CD8-positive, alpha-beta memory T cell (primary cell): ENCODE measurements at places on chromosomes 7 and 10. TPM values are rescaled to one million over a fixed set of nuclear protein-coding genes. Genes with fewer than 3 reads are reported as not detected.

Gene CFAP43
- 0.07 TPM for total RNA-seq

Gene ARL5B
- total RNA-seq = 9.0 TPM

Gene TEX36
- not detected for total RNA-seq

Gene DMTF1
- 68.2 TPM for total RNA-seq

Gene UCN3
- total RNA-seq = not detected

- DNase-seq = no peak
Observed at GRCh38 chr7:46507560-46507959, 586.5 kb upstream of the IGFBP3 start.

- DNase-seq = no peak
Observed at GRCh38 chr10:123287594-123288247, 133.5 kb downstream of the BUB3 start.

GRCh38 chr7:90520484-90520883, 51.0 kb downstream of the PTTG1IP2 start:
- no peak for DNase-seq

DNA sequence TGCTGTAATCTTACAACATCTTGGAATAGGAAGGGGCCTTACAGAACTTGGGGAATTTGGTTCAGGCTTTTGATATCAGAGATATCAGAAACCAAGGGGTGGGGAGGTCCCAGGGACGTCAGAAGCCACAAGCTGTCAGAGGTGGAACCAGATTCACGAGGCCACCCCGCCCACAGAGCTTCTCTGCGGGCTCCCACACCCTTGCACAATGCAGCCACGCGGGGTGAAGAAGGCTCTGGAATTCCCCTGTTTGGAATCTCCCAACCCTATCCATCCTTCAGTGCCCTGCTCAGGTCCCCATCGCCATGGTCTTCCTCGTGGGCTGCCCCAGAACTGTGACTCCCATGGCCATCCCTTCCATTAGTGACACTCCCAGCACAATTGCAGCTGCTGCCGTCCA, 247.1 kb upstream of the SHH start:
- no peak for DNase-seq

- DNase-seq = no peak
Observed at GRCh38 chr10:72899545-72899944, 6.0 kb downstream of the OIT3 start.

- DNase-seq = no peak
Observed at GRCh38 chr10:101441541-101442455, 87.8 kb downstream of the BTRC start.

DNA sequence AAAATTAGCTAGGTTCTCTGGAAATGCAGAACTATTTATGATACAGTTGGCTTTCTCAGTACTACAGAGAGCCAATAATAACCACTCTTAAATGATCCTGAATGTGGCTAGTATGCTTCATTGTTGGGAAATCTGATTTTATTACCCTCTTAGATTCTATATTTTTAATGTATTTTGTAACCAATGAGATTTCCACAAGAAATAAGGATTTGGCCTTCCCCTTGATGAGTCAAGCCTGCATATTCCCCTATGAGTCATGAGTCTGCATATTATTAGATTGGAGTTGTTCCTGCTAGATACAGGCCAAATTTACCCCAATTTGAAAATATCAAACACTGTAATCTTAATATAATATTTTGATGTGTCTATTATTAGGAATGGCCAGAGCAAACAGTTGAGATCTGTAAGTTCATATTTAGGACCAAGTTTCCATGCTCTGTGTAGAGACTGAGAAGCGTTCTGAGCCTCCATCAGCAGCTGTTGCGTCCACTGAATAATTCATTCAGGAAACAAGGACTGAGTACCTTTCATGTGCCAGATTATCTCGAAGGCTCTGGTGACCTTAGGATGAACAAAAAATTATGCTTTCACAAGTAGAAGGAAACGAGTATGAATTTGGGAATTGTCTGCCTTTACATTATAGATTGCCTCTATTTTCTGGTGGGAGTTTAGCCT, 793.4 kb downstream of the NRG3 start:
- DNase-seq = no peak

DNA sequence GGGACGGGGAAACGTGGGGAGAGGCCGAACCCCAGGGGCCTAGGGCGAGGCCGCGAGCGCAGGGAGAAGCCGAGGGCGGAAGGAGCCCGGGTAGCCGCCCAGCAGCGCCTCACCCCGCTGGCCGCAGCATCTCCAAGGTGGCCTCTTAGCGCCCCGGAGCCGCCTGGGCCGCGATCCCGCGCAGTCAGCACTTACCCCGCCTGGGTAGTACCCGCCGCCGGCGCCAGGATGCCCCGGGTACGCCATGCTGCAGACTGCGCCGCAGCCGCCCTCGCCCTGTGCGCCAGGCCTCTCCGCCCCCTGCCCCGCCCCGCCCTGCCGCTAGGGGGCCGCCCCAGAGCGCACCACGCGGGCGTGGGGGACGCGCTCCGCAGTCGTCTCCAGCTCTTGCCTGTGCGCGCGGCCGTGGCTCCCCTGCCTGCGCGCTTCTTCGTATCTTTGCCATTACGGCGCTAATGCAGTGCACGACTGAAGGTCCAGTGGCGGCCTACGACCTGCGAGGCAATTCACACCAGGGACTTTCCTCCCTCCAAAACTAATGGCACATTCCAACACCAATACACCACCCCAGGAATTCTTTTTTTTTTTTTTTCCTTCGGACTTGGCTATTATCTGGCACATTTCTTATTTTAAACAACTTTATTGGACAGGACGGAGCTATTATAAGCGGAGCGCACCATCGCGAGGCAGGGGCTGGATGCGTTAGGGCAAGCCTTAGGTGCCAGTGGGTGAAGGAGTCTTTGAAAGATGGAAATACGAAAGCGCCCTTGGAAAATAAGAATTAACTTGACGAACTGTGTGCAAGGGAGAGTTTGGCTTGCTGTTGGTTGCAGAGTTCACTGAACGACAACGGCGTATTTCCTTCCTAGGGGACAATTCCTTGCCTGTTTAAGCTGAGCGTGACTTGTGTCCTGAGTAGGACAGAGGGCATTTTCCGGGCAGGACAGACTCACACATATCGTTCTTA, at the start of gene SRI:
SRI (minus strand) TSS at position 258 of the 967 bp plus-strand sequence; CDS start at position 246, 12 bp downstream.
- peak; percentile 92 for DNase-seq

- DNase-seq = no peak
Observed at GRCh38 chr7:111527545-111527944, 34.7 kb downstream of the IMMP2L start.

- no peak for DNase-seq
Observed at GRCh38 chr7:48708122-48708521, 216.2 kb upstream of the CDC14C start.

GRCh38 chr10:96488161-96488935, 25.4 kb downstream of the TLL2 start:
- DNase-seq = no peak

GRCh38 chr7:41385996-41386395, 316.9 kb downstream of the INHBA start:
- DNase-seq = no peak

DNA sequence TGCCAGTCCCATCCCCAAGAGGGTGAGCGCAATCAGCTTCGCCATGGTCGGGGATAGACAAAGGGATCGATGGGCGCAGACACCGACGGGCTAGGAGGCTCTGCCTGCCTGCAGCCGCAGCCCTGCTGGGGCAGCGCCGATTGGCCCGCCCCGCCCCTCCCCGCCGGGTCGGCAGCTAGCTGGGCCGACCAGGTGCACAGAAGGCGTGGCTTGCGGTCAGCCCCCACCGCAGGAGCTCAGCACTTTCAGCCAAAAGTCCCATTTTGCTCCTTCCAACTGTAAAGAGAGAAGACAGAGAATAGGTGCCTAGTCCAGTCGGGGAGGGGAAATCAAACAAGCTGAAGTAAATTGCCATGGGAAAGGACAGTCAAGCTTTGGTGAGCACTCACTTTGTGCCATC, at the start of gene PON1:
PON1 (minus strand) TSS at position 102 of the 400 bp plus-strand sequence; CDS start at position 45, 57 bp downstream.
- peak; percentile 53 for DNase-seq

DNA sequence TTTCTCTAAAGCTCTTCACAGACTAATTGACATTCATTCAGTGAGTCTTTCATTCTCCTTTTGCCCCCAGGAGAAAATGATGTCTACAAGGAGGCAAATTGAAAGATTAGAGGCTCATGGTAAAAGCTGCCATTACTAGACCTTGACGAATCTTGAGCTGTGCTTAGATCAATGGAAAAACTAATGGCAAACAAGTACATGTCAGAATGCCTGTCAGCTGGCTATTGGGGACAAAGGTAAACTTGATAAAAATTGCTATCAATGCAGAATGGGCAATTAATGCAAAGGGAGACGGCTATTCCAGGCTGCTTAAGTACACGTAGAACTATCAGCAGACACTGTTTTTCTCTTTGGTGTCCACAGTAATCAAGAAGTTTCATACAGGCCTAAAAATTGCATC, 3.3 kb downstream of the ASAH2 start:
- DNase-seq = no peak

DNA sequence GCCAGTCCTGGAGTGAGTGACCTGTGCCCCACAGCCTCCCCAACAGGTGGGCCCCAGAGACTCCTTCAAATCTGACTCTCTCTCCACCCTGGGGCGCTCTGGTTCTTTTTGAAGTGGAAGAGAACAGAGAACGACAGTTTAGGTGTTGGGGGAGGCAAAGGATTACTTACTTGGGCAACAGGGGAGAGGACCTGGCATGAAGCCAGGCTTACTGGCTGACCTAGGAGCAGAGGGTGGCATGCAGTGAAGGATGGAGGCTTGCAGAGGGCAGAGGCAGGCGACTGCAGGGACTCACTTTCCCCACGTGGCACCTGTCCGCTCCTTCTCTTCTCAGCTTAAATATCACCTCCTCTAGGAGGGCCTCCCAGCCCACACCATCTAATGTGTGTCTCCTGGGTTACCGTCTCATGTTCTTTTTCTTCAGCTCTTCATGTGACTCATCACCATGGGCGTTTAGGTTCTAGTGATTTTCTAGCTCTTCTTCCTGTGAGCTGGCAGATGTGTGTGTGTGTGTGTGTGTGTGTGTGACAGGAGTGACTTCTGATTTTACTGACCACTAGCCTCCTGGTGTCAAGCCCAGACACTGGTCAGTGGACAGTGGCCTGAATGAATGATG, 15.5 kb downstream of the LZTS2 start:
- no peak for DNase-seq

DNA sequence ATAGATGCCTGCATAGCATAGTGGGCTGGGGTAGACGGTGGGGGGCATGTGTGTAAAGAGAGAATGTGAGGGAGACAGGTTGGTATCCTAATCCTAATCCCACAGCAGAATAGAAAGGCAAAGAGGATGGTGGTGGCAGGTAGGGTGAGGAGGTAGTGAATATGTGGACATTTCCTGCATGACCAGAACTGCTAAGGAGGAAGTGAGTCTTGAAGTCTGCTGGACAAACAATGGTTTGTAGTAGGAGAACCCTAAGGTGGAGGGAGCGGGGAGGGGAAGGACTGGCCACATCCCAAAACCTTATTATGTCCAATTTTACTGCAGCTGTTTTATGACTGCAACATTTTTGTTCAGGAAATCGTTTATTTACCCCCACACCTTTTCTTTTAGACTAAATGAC, 279.7 kb downstream of the AUTS2 start:
- no peak for DNase-seq

GRCh38 chr7:71511361-71511807, 379.4 kb downstream of the GALNT17 start:
- no peak for DNase-seq

DNA sequence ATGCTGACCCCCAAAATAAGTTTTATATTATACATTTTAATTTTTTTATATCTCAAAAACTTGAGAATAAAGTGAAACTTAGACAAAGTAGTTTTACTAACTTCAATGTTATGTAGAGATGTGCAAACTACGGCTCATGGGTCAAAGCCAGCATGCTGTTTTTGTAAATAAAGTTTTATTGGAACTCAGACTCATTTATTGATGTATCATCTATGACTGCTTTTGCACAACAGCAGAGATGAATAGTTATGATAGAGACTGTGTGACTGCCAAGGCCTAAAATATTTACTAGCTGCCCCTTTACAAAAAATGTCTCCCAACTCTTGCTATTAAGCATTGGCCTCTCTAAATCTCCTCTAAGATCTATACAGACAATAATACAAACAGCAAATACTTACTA, 12.4 kb downstream of the MTPN start:
- no peak for DNase-seq

- no peak for DNase-seq
Observed at GRCh38 chr7:1276626-1277175, 44.0 kb downstream of the UNCX start.

DNA sequence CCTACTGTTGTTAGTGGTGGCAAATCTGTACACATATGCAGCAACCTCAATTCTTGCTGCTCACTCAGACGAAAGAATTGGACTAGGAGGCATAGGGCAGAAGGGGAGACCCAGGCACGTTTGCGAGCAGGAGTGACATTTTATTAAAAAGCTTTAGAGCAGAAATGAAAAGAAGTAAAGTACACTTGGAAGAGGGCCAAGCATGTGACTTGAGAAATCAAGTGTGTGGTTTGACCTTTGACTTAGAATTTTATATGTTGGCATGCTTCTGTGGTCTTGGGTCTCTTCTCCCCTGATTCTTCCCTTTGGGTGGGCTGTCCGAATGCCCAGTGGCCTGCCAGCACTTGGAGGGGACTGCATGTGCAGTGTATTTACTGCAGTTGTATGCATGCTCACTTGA, 205.5 kb upstream of the SEMA3D start:
- DNase-seq = no peak
